ENCODE measurements at places on chromosomes 7 and 10. TPM values are rescaled to one million over a fixed set of nuclear protein-coding genes. Genes with fewer than 3 reads are reported as not detected.

GARS1 gene
- 59.7 TPM for total RNA-seq

METTL27 gene
- 5.5 TPM for total RNA-seq

CCT6A gene
- total RNA-seq: 88.7 TPM

SRRT gene
- 91.9 TPM for total RNA-seq

COL28A1 gene
- 1.4 TPM for total RNA-seq

FFAR4 gene
- 0.40 TPM for total RNA-seq

OR2A5 gene
- not detected for total RNA-seq

MBL2 gene
- total RNA-seq: not detected

HOXA6 gene
- 1.6 TPM for total RNA-seq

BICC1 gene
- total RNA-seq: 12.6 TPM

PTPRE gene
- total RNA-seq: 16.8 TPM

LIPJ gene
- 3.4 TPM for total RNA-seq

DPP6 gene
- total RNA-seq: 55.6 TPM

ZNF277 gene
- total RNA-seq: 40.2 TPM

ANTXRL gene
- total RNA-seq: not detected

SPAM1 gene
- total RNA-seq: not detected

ANKRD61 gene
- not detected for total RNA-seq
